NCI-H1105 (cell line): ENCODE measurements at places on chromosomes 1 and 21.
A peak's percentile ranks its signal among the peaks of the same experiment; 100 is the strongest.

- no peak for DNase-seq
Observed at GRCh38 chr1:207565546-207566468, 69.8 kb downstream of the CR1 start.

GRCh38 chr1:209291715-209292114 lies 291.8 kb upstream of the CAMK1G start:
- DNase-seq: no peak

DNA sequence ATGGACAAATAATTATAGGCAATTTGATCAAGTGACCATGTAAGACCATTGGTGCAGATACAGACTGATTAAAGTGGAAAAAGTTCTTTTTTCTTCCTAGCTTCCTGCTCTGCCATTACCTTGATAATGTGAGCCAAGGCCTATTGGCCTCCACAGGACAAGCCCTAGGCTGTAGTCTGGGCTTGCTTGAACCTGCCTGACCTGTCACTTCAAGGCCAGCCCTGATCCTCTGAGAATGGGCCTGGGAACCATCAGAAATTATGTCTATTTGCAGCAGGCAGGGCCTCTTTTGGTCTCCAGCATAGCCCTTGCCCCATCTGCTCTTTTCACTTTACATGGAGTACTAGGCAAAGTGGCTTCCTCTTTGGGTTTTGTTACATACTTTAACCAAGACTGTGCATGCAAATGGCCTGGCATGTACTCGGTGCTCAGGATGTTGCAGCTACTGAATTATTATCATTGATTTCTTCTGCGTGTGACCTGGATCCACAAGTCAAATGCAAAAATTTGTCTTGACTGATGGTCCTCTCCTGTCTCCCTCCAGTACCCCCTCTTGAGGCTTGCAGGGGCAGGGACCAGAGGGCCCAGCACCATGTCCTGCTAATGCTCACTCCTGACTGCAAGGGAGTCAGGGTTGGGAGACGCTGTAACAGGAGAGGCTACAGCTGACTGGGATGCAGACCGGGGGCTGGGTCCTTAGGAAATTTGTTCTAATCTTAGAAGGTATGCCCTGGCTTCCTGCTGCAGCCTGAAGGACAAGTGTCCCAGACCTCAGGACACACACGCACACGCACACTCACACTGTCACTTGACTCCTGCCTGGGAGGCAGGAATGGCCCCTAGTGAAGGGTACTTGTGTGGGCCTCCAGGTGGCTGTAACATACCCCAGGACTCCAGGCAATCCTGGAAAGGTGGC lies 39.4 kb downstream of the RCSD1 start:
- no peak for DNase-seq

DNA sequence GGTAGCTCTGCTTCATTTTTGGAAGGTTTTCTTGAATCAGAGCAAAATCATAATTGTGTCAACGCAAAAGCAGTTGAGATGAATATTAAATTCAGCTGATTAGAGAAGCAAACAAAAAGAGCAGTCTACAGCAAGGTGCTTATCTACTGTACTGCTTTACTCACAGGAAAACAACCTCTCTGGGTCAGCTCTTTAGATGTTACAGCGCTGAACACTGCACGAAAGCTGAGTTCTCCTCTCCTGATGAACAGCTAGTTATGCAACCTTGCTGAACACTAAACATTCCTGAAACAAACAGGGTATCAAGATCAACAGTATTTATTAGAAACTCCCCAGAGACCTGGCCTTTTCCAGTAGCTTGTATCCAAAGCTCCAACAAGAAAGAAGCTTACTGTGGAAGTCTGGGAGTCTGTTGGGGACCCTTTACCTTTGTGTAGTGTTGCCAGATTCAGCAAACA lies 41.3 kb downstream of the TBCE start:
- no peak for DNase-seq

GRCh38 chr1:213399695-213400094 lies 348.7 kb downstream of the RPS6KC1 start:
- DNase-seq: no peak

GRCh38 chr1:175179837-175180590 lies 12.6 kb downstream of the KIAA0040 start:
- no peak for DNase-seq

DNA sequence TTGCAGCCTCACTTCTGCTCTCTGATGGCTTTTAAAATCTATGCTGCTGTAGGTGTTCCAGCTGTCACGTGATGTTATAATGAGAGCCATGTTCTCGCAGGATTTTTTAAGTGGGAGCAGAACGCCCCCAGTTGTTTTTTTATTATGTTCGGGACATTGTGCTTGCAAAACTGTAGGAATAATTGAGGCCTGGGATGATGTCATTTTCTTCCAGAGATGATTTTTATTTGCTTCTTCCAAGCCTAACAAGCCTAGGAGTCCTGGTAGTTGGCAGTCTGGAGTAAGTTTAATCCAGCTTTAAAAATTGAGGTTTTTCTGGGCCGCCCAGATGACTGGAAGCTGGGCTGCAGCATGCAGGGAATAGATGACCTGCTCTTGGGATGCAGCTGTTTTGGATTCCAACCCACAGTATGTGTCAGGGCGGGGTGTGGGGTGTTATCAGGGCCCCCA lies 34.6 kb upstream of the CHIT1 start:
- no peak for DNase-seq

GRCh38 chr1:78549891-78550290 lies 59.1 kb downstream of the PTGFR start:
- DNase-seq: no peak

- no peak for DNase-seq
Observed at GRCh38 chr1:53398576-53399365, 60.4 kb upstream of the DMRTB1 start.

DNA sequence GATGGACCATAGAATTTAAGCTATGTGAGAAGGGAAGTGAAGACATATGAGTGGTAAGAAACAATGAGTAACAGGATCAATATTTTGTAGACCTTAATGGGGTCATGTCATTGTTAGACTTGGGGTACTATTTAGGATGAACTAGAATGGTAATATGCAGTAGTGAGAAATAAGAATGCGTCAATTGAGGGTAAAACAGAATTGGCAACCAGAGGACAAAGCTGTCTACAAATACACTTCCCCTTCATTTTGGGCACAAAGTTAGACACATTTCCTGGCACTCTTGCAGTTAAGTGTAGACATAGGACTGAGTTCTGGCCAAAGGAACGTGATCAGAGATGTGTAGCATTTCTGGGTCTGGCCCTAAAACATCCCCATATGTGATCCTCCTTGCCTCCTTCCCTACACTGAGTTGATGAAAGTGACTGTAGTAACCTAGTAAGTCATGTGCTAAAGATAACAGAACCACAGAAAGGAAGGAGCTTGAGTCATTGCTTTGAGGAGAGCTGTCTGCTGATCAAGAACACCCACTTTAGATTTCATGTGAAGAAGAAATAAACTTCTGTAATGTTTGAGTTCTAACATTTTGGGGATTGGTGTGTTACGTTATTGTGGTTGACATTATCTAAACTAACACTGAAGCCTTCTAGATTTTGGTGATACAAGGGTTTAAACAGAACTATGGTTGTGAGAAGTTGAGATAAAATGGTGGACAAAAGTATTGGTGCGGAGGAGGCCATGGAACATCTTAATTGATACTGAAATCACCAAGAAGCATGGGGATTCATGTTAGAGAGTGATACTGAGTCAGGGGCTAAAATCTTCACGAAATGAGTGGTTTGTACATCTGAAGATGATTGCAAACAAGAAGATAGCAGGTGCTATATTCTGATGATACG lies 41.7 kb downstream of the CD55 start:
- DNase-seq: no peak

GRCh38 chr1:42335809-42336518 lies 929 bp upstream of the FOXJ3 start:
- DNase-seq: no peak

- peak; percentile 71 for DNase-seq
Observed at GRCh38 chr1:205504311-205505075, at the start of gene CDK18. TSS of gene CDK18 (plus strand) at chr1:205504669. CDS start at chr1:205523168, 18,499 bp downstream.

- no peak for DNase-seq
Observed at GRCh38 chr1:8364528-8365442, 46.9 kb downstream of the SLC45A1 start.

- no peak for DNase-seq
Observed at GRCh38 chr1:156246781-156247459, 936 bp downstream of the PAQR6 start.

- no peak for DNase-seq
Observed at GRCh38 chr1:167678422-167678821, 43.4 kb upstream of the MPZL1 start.

DNA sequence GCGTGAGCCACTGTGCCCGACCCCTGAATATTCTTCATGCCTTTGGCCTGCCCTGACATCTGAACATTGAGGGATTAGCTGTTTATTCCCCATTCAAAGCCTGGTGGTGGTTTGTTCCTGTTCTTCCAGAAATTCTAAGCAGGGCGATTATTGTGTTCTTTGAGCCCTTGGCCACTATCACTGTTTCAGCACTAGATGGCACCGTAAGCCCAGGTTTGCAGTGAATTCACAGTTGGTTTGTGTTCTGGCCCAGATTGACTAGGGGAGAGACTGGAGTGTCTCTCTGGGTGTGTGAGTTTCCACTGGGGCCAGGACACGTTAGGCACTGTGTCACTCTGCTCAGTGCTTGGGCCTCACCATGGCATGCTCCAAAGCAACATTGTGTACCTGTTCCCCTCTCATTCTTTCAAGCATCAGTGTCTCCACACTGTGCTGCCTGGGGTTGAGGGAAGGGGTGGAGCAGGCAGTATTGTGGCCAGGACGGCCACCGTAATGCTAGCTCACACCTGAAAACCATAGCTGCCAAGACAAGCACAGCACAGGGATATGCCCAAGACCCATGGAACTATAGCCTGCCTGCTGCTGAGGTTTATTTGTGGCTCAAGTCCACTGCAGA lies 52.7 kb downstream of the PKN2 start:
- no peak for DNase-seq

GRCh38 chr21:46503922-46504550 lies 45.3 kb downstream of the DIP2A start:
- no peak for DNase-seq

DNA sequence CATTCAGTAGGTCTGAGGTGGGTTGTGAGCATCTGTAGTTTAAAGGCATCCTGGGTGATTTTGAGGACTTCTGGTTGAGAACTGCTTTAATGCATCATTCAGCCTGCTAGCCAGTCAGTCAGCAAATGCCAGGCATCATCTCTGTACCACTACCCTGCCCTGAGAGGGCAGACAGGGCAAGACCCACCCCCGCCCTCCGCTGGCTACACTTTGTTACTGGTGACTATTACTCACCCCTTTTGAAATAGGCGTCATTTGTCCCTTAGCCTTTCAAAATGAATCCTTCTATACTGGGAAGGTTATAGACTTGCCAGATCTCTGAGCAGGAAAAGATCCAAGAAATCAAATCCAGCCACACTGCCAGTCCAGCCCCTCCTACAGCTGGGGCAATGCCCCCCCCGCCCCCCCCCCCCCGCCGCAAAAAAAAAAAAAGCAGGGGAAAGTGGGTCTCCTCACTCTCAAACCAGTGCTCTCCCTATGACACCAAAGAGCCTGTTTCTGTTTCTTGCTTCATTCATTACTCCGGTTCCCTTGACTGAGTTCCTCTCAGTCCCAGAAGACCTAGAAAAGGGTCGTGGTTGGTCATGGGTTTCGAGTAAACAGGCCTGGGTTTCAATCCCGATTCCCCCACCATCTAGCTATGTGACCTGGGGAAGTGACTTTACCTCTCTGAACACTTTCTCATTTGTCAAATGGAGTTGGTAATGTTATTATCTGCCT lies 4.4 kb downstream of the SELENON start:
- no peak for DNase-seq

DNA sequence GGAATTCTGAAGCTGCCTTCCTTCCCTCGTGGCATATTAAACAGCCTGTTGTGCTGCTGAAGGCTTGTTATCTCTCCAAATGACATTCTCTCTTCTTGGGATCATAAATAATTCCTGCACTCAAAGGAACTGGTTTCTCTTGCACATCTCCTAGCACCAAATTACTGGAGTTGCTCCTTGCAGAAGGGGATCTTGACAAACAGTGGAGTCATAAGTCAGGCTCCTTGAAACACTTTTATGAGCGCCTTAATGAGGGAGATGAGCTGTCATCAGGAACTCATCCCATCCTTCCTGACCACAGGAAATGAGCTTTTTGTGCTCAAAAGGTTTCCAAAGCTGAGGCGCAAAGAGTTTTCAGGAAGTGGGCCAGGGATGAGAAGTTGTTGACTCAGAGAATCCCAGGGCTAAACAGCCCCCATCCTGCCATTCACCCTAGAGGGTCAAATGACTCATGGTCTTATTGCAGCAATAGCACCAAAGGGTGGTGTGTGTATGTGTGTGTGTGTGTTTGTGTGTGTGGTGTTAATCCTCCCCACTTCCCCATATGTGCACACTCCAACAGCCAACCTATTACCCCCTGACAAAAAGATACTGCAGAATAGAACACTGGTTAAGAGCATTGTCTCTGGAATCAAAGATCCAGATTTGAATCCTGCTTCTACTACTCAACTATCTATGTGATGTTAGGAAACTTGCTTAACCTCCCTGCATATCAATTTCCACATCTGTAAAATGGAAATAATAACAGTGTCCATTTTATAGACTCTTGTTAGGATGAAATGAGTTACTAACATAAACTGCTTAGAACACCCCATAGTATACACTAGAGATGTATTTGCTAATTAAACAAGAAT lies 2.8 kb upstream of the PHC2 start:
- no peak for DNase-seq

DNA sequence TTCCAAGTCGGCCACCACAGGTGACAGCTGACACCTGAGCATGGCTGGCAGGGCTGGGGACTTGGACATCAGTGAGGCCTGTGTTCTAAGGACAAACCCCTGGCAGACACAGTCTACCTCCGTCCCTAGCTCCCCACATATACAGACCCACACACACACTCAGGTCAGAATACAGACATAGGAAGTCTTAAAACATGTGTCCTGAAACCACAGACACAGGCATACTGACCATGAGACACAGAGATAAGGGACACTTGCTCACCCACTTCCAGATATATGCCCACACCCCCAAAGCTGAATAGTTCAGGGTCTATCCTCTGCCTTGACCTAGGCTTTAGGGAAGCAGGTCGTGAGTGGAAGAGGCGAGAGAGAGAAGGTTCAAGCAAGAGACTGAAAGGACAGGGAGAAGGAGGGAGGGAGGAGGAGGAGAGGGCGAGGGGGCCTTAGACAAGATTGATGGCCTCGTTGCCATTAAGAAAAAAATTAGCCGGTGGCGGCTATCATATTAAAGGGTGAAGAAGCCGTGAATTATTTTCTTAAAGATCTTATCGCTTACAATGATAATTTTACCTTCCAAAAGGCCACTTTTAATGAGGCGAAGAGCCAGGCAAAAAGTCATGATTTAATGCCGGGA lies 49.9 kb downstream of the TMEM53 start:
- no peak for DNase-seq

DNA sequence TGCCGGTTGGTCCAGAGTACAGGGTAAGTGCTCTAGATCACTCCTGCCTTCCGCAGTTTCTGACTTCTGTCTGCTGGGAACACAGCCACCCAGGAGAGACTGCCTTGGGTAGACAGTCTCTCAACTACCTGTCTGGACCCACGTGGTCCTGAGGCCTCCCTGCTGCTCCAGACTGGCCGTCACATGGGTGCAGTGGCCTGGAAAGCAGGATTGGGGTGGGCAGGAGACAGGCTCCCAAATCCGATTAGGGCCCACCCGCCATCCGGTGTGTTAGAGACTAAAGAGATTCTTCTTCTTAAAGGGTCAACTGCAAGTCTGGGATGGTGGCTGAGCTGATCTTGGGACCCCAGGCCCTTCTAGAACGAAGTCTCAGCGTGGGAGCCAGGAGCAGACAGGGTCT lies 105.5 kb downstream of the EBNA1BP2 start:
- no peak for DNase-seq

- no peak for DNase-seq
Observed at GRCh38 chr1:154492115-154492514, 9.9 kb upstream of the TDRD10 start.
